ENCODE measurements at places on chromosomes 7 and 10. TPM values are rescaled to one million over a fixed set of nuclear protein-coding genes. Genes with fewer than 3 reads are reported as not detected.

Gene MRLN
- total RNA-seq: not detected

Gene TEX36
- total RNA-seq: not detected

Gene BCCIP
- total RNA-seq: 57.2 TPM

Gene CYP26C1
- 0.43 TPM for total RNA-seq

Gene GPR85
- total RNA-seq: 0.22 TPM

Gene CHAT
- total RNA-seq: not detected

Gene PURB
- 6.9 TPM for total RNA-seq

Gene PHKG1
- 0.22 TPM for total RNA-seq

Gene SKIDA1
- total RNA-seq: 0.52 TPM

Gene HOXA4
- total RNA-seq: 14.6 TPM

Gene GPER1
- 0.81 TPM for total RNA-seq

Gene IL15RA
- total RNA-seq: 24.5 TPM

Gene ASZ1
- total RNA-seq: not detected

- DNase-seq: no peak
Observed at GRCh38 chr7:140235114-140235513, 58.3 kb upstream of the KDM7A start.

DNA sequence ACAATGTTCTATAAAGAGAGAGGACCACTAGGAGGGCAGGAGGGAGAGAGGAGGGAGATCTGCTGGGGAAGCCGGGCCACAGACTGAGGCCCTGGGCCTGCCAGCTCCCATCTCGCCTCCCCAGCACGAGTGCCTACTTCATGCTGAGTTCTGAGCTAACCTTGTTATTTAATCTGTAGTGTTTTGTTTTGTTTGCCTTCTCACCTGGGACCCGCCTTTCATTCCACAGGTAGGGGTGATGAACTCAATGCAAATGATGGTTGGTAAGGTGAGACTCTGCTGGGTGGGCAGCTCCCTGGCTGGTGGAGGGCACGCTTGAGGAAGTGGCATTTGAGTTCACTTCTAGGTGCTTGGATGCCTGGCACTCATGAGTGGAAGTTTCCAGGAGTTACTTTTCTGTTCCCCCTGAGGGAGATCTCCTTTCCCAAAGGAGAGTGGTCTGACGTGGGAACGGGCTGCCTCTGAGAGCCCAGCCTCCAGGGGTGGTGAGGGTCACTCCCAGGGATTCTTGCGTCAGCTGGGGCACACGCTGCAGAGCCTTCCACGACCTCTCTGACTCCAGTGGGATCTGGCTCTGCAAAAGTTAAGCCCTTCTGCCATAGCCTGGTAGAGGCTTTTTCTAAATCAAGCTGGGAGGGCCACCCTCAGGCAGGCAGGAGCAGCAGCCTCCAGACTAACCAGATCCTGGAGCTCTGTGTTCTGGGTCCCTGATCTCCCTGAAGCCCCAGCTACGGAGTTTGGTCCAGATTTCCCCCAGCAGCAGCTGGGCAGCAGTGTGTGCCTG, 22.4 kb downstream of the UBTD1 start:
- no peak for DNase-seq

GRCh38 chr10:13907570-13907969, 320.8 kb downstream of the PRPF18 start:
- no peak for DNase-seq

DNA sequence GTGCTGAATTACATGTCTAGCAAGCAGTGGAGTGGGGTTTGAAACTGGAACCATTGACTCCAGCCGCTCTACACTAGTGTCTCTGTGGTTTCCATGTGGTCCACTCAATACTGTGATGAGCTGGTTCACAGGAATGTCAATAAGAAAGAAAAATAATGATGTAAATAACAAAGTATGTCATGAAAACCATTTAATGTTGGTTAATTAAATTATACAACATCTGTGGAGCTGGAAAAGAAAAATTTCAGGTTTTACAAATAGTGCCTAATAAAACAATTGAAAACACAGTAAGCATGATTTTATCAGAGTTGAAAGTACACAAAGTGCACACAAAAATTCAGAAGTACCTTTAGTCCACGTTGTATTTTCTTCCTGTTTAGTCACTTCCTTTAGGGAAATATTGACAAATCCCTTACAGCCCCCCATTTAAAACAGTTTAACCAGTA, 28.7 kb upstream of the NAMPT start:
- DNase-seq: no peak

DNA sequence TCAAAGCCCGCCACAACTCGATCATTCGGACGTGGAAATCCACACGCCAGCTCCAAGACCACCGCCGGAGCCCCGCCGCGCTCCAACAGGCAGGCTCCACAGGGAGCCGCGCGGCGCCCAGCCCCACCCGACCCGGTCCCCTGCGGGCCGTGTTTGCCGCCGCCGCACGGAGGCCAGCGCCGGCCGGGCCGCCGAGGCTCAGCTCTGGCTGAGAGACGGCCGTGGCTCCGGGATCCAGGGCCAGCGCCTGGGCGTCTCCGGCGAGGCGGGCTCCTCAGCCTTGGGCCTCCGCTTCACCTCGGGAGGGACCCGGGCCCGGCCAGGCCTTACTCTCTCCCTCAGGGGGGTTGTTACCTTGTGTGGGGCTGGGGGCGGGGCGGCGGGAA, 333 bp downstream of the SMNDC1 start:
- DNase-seq: no peak

GRCh38 chr10:13483073-13483472, 45.7 kb downstream of the BEND7 start:
- peak; percentile 32 for DNase-seq

- DNase-seq: no peak
Observed at GRCh38 chr7:94450044-94450697, 55.5 kb downstream of the COL1A2 start.

DNA sequence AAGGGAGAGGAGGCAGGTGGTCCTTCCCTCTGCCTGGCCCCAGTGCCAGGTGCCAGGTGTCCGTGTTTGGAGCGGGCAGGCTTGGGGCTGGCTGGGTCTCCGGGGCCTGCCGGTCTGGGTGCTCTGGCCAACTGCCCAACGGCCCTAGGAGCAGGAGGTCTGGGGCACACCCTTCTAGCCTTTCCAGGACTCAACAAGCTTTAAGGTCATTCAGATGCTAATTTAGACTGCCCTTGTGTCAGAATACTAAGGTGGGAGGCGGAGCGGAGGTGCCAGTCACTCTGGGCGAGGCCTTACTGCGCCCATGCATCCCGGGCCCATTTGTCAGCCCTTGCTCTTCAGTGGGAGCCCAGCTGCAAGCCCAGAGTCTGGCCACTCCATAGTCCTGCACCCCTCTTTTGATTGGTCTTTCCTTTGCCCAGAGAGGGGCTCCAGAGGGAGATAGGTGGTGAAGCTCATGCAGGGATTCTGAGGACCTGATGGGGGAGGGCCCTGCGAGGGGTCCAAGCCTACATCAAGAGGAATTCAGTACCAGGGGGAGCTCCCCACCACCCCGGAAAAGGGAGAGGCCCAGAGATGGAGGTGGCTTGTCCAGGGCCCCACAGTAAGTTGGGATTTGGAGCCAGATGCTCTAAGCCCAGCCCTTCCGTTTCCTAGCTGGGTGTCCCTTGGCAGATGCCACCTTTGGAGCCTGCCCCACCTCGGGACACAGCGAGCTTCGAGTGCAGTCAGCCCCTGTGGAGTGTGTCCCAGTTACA, 1.3 kb downstream of the PGAM2 start:
- no peak for DNase-seq

GRCh38 chr10:15652117-15652516, 67.6 kb downstream of the ITGA8 start:
- no peak for DNase-seq

GRCh38 chr7:69166979-69167516, 431.2 kb upstream of the AUTS2 start:
- DNase-seq: no peak

- no peak for DNase-seq
Observed at GRCh38 chr7:148348466-148348865, 242.1 kb upstream of the C7orf33 start.

- no peak for DNase-seq
Observed at GRCh38 chr10:22908837-22909236, 19.0 kb upstream of the ARMC3 start.

DNA sequence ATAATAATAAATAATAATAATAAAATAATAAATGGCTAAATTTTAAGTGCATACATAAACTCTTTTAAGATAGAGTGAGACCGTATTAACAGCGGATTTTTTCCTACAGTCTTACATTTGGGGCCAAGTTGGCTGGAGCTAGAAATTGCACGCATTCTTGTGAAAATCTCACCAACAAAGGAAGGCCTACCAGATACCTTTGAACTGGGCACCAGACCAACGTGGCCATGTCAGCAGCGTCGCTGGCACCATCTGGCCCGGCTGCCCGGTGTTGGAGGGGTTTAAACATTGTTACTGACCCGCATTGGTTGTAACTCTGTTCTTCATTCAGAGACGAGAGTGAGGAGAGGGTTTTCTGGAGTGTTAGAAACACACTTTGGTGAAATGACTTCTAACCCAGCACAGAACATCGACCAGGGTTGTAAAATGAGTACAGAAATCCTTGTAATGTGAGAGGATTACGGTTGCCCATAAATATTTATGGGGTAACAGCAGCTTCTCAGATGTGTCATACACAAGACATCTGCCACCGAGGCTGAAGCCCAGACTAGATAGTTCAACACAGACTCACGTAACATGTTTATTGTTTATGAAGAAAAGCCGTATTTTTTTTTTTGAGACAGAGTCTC, 34.6 kb upstream of the UNCX start:
- DNase-seq: no peak

DNA sequence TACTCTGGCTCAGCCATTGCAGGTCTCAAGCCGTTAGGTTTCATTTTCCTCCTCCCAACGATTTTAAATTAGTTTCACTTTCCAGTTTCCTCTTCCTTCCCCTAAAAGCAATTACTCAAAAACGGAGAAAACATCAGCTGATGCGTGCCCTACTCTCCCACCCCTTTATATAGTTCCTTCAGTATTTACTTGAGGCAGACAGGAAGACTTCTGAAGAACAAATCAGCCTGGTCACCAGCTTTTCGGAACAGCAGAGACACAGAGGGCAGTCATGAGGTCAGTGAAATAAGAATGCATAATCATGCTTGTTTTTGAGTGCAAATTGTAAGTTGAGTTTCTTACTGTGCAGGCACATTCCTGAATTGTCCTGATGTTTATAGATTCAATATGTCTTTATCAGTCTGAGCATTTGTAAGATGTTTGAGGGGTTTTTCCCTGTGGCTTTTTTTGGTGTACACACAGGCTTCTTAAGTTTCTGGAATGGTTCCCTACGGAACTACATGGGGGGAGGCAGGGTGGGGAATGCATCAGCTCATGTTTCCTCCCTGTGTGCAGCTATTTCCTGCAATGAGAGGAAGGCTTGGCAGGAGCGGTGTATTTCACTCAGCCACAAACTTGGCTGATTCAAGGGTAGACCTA, at the start of gene IFIT3:
IFIT3 (plus strand) TSS at position 195 of the 639 bp plus-strand sequence; CDS start at position 272, 77 bp downstream.
- no peak for DNase-seq
